ENCODE measurements at places on chromosomes 11 and 22. TPM values are rescaled to one million over a fixed set of nuclear protein-coding genes. Genes with fewer than 3 reads are reported as not detected.

The MRGPRE gene
- not detected for total RNA-seq

The RASSF10 gene
- under 0.01 TPM for total RNA-seq

The FXYD2 gene
- 0.54 TPM for total RNA-seq

The LRRC4C gene
- total RNA-seq = 1.9 TPM

The TXN2 gene
- 39.9 TPM for total RNA-seq

DNA sequence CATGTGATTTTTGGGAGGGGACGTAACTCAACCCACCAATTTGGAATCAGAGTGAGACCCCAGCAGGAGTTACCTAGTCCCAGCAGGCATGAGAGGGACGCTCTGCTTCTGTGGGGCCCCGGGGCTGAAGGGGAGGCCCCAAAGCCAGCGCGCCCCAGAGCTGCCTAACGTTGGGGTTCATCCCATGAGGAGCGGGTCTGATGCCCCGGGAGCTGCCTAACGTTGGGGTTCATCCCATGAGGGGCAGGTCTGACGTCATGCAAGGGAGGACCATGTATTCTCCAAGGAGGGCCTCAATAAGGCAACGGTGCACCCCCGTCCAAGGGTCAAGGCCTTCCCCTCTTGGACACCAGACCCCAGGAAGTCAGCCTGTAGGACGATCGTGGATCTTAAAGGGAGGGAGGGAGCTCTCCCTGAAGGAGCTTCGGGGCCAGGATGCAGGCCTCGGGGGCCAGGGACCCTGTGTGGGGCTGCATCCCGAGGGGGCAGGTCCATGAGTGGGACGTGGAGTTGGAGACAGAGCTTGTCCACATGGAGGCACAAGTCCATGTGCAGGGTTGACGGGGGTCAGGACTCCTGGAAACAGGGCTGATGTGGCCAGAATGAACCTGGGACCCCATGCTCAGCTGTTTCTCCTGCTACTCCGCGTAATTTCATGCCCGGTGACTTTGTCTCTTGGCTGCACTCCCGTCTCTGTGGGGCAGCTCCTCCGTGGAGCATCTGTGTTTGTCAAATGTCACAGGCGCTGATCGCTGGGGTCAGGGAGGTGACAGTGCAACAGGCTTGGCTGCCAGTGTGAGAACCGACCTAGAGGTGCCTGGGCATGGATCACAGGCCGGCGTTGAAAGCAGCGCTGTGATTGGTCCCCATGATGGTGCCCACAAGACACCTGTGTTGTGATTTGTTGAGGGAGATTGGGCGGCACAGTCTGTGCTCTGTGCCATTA lies 1029.1 kb downstream of the BRD1 start:
- DNase-seq = no peak

GRCh38 chr22:37420686-37421467 lies 6.4 kb downstream of the ELFN2 start:
- DNase-seq = peak; percentile 31

DNA sequence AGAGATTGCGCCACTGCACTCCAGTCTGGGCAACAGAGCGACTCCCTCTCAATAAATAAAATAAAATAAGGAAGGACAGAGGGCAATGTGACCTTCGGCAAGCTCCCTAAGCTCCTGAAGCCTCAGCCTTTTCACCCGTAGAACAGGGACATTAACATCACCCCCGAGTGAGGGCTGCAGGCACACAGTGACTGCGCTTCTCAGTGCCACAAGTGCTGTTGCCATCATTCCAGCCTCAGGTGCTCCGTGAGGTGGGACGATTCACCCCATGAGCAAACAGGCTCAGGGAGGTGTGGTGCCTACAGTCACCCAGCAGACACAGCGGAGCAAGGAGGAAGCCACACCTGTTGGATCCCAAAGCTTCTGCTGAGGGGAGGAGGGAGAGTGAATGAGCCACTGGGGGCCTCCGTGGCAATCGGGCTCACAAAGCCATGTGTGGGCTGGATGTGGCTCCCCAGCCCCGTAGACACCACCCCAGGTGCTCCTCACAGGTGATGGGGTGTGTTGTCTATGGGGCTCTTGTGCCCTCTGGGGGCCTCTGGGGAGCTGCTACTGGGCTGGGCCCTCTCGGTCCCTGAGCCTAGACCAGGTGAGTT lies 9.1 kb upstream of the TCF20 start:
- no peak for DNase-seq

DNA sequence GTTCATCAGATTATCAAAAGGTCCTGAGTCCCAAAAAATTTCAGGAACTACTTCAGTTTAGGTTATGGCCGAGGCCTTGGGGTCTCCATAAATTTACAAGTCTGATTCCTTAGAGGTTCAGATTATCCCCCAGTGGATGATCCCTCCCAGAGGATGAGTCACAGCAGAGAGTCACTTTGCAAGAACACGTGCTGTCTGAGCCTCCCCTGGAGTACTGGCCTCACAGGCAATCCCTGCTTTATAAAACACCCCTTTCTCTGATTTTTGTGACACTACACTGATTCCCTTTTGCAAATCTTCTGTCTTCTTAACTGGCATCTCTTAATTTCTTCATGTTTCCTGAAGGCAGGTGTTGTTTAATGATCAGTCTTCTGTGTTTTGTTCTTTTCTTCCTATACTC lies 45.3 kb downstream of the CCDC34 start:
- no peak for DNase-seq

- no peak for DNase-seq
Measured at GRCh38 chr11:3353066-3353465, 25.9 kb downstream of the ZNF195 start.

GRCh38 chr11:69437001-69437875 lies 44.2 kb upstream of the LINC01488 start:
- DNase-seq = no peak

GRCh38 chr11:114256967-114257286 lies 39.3 kb upstream of the NNMT start:
- no peak for DNase-seq

DNA sequence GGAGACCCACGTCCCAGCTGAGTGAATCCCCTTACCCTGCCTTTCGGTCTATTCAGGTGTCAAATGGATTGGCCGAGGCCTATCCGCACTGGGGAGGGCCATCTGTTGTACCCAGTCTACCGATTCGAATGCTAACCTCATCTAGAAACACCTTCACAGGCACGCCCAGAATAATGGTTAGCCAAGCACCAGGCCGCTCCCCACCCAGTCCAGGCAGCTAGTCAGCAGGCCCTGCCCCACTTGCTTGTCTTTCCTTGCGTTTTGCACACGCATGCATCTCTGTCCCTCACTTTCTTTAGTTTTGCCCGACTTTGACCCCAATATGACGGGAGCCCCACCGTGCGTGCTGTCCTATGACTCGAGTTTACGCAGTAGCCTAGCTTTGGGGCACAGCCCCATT lies 31.7 kb downstream of the PARVB start:
- no peak for DNase-seq
